ENCODE measurements at places on chromosomes 2 and 18.

DNA sequence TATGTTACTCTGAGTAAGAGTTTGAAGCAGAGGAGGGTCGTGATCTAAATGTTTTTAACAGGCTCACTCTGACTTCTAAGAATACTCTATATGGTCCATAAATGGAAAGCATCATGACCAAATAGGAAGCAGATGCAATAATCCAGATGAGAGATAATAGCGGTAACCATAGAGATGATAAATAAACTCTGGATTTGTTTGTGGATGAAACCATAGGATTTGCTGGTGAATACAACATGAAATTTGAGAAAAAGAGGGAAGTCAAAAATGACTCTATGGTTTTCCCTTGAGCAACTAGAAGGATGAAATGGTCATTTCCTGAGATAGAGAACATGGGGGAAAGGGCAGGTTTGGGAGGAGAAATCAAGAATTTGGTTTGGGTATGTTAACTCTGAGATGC is 3.9 kb downstream of the HEATR5B start:
- peak; percentile 70 for DNase-seq

DNA sequence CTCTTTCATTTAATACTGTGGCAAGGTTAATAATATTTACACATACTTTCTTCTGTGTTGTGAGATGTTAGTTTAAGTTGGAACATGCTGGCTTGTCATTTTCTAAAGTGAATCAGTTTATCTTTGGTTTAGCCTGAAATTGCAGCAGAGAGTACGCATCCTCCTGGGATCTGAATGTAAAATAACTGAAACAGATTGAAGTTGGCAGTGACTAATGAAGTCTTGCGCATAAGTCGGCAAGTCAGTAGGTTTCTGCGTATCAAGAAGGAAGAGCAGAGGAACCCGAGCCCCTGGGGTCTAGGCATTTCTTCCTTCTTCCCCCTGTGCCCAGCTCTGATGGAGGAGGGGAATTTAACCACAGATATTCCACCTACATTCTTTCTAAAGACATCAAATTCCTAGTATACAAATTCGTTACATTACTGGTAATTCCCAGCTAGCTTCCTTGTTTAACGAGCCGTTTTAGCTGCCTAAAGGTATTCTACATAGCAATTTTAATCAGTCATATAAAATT is 392.1 kb upstream of the RAB12 start:
- no peak for DNase-seq

DNA sequence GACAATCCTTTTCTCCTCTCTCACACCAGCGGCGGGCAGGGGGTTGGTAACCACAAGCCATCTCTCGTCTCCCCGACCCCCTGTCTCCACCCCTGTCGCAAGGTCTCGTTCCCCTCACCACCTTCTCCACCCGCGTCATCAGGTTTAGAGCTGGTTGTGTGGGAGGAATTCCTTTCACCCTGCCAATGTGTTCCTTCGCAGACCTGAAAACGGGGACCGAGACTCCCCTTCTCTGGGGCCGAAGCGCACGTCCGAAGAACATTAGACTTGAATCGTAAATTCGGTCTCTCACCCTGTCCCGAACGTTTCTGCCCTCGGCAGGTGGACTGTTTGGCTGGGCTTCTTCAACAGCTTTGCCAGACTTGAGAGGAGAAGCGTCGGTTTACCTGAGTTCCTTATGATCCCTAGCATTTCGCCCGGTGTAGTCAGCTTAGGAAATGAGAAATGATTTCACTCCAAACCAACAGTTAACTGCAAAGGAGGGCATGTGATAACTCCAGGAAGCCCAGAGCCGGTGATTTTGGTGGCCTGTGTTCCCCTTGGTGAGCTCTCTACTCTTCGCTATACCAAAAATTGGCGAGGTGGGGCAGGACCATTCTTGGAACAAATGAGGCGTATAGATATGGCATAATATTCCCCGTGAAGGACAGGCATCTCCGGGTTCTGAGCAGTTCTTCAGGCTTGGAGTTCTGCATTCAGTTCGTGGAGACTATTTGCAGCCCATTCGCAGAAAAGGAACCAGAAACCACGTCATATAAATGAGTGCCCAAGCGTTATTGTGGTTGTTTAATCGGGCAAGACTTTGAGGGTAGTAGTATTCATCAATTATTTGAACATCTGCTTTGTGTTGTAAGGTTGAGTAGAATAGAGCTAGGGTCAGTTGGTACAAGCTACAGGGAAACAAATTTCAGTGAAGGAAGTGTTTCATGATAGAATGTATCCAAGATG is 694 bp downstream of the CFAP36 start:
- DNase-seq = peak; percentile 37

DNA sequence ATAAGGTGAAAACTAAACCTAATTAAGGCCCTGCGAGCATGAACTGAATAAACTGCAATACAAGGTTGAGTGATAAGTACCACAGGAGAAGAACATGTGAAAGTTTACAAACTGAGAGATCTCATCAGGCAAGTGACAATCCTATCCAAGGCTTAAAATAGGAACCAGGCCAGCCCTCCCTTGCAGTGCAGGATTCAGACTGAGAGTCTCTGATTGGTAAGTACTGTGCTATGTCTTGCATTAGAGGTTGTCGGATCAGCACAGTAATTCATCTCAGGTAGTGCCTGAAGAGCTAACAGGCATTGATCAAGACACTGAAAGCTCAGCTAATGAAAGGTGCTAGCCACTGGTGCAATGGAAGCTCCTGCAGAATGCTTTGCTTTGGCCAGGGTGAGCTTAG is 801.7 kb upstream of the ID2 start:
- no peak for DNase-seq

DNA sequence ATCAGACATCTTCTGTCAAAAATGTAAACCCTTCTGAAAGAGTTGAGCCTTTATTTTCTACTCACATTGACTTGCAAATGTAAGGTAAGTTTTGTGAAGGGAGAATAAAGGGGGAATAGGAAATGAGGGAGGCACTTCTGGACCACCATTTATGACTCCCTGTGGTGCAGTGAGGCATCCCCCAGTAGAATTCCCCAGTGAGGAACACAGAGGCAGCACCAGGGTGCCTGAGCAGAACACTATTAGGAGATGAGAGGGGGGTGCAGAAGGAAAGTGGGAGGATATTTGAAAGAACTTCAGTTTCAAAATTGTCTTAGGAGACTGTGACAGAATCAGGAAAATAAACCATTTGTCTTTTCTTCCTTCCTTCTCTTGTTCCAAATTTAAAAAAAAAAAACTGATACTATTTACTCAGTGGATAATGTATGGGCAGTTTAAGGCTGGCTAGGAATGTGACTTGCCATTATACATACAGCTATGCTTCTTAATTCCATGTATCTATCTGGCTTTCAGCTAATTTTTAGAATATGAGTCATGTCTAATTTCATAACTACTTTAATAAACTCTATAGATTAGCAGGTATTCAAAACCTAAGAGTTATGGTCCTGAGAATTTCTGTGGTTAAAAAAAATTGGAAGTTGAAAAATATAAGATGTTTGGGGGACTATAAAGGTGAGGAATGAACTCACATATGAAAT is 478.1 kb upstream of the CHAC2 start:
- DNase-seq = no peak

- DNase-seq = no peak
Measured at GRCh38 chr18:9038277-9038871, 64.1 kb upstream of the NDUFV2 start.

All from inflammatory macrophage (primary cell).